ENCODE measurements at places on chromosomes 3 and 15. TPM values are rescaled to one million over a fixed set of nuclear protein-coding genes. Genes with fewer than 3 reads are reported as not detected.

Gene ZBTB47
- 48.9 TPM for total RNA-seq

Gene FEM1B
- 58.0 TPM for total RNA-seq

Gene EPHA3
- total RNA-seq, result 12.6 TPM

Gene GABRB3
- total RNA-seq, result 4.5 TPM

Gene OIP5
- 0.40 TPM for total RNA-seq

Gene COL8A1
- 114 TPM for total RNA-seq

Gene AHSG
- not detected for total RNA-seq

Gene CRTAP
- 245 TPM for total RNA-seq

Gene FES
- total RNA-seq, result 44.8 TPM

Gene ST8SIA2
- total RNA-seq, result not detected

Gene SLC2A2
- total RNA-seq, result not detected

Gene MCTP2
- 32.3 TPM for total RNA-seq

Gene DUSP7
- total RNA-seq, result 22.1 TPM

- peak; percentile 65 for DNase-seq
Observed at GRCh38 chr3:88219138-88219792, 69.5 kb downstream of the C3orf38 start.

GRCh38 chr3:171072432-171072831 is 45.9 kb upstream of the SLC2A2 start:
- DNase-seq, result no peak

DNA sequence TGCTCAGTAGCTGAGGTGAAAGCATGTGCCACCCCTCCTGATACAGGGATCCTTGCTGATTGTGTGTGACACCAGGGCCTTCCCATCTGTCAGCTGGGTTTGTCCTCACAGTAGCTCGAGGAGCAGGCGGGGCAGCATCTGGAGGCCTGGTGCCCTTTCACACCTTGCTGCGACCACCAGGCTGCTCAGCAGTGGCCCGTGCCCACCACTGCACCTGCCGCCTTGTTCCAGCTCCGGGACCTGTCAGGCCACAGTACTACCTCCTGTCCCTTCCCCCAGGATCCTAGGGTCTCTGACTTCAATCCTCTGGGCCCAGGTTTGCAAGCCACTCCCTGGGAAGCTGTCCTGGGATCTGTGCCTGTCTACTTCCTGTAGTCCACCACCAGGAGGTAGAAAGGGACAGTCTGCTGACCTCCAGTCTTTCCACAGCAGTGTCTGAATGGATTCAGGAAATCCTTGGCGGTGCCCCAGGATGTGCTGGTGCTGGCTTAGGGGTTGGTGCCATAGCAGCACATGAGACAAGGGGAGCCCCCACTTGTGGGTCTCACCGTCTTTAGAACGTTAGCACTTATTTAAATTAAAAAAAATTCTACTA is 27.5 kb downstream of the APBA2 start:
- DNase-seq, result peak; percentile 28

GRCh38 chr3:188171682-188172467 is 17.9 kb downstream of the LPP start:
- no peak for DNase-seq

DNA sequence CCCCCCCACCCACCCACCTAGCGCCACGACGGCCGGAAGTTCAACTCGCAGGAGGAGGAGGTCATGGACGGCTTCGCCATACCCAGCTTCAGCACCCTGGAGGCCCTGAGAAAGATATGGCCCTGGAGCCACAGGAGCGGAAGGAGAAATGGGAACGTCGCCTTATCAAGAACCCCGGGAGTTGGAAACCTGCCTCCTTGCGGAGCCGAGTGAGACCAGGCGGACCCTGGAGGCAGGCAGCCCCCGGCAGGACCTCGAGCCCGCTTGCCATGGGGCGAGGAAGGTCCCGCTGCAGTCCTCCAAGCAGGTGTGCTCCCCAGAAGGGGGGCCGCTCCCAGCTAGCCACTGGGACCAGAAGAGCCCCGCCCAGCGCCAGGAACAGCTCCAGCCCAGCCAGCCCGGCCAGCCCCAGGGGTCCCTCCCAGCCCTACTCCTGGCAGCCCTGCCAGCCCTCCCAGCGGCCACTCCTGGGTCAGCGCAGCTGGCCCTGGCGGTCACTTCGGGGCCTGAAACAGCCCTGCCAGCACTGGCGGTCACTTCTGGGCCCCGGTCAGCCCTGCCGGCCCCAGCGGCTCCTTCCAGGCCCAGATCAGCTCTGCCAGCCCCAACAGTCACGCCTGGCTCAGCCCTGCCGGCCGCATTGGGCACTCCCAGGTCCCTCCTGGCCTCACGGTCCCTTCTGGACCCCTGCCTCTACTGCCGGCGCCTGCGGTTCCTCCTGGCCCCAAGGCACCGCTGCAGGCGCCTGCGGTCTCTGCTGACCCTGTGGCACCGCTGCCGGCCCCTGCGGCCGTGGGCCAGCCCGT is 10.3 kb upstream of the ROPN1B start:
- DNase-seq, result no peak

DNA sequence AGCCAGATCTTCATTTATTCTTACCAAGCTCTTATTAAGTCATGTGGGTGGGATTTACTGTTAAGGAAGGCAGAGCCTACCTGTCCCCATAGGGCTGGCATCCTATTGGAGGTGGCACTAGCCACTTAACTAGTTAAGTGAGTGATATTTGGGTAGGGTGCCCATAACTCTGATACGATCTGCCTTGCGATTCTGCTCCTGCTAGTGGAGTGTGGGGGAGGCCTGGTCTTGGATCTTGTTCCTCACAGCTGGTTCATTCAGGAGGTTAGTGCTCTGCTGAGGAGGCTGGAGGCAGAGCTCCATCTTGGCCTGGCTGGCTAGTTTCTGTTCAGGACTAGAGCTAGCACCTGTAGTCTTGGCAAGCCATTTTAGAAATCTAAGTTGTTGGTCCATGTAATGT is 9.3 kb downstream of the BAHD1 start:
- no peak for DNase-seq

GRCh38 chr3:143192193-143192592 is 72.6 kb downstream of the CHST2 start:
- no peak for DNase-seq

- no peak for DNase-seq
Observed at GRCh38 chr3:9695746-9696145, 7.9 kb upstream of the CPNE9 start.

DNA sequence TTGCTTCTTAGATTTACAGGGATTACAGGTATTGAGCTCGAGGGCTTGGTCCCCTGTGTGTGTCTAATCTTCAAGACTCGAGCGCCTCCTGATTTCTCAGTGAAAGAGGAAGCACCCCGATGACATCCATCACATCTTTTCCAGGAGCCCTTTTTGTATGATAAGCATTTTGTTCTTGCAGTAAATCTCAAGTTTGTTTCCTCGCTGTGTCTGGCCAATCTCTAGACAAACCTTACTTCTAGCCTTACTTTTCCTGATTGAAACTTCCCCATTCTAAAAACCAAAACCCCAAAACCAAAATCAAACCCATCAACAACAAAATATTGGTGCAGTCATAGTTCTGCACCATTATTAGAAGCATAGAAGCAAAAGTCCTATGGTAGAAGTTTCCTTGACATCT is 286.0 kb downstream of the NFKBIZ start:
- no peak for DNase-seq

DNA sequence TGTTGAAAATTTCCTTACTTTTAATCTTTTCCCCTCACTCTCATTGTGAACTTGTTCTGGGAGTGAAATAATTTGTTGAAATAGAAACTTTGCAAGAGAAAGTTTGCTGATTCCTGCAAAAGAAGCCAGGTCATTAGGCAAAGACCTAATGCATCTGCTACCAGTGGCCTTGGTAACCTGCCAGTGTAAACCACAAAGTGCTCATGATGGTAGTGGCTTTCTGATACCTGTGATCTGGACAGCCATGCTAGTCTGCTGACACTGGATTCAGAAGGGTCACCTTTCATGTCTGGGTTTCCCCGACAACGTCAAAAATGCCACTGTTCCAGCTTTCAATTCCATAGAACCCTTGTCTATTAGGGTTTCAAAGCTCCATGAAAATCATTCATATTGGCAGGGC is 123.7 kb upstream of the MCTP2 start:
- no peak for DNase-seq

GRCh38 chr15:83491486-83491885 is 44.3 kb downstream of the SH3GL3 start:
- no peak for DNase-seq

GRCh38 chr15:90489514-90489913 is 40.2 kb upstream of the CRTC3 start:
- no peak for DNase-seq

- no peak for DNase-seq
Observed at GRCh38 chr3:12653747-12654146, 10.2 kb downstream of the RAF1 start.

DNA sequence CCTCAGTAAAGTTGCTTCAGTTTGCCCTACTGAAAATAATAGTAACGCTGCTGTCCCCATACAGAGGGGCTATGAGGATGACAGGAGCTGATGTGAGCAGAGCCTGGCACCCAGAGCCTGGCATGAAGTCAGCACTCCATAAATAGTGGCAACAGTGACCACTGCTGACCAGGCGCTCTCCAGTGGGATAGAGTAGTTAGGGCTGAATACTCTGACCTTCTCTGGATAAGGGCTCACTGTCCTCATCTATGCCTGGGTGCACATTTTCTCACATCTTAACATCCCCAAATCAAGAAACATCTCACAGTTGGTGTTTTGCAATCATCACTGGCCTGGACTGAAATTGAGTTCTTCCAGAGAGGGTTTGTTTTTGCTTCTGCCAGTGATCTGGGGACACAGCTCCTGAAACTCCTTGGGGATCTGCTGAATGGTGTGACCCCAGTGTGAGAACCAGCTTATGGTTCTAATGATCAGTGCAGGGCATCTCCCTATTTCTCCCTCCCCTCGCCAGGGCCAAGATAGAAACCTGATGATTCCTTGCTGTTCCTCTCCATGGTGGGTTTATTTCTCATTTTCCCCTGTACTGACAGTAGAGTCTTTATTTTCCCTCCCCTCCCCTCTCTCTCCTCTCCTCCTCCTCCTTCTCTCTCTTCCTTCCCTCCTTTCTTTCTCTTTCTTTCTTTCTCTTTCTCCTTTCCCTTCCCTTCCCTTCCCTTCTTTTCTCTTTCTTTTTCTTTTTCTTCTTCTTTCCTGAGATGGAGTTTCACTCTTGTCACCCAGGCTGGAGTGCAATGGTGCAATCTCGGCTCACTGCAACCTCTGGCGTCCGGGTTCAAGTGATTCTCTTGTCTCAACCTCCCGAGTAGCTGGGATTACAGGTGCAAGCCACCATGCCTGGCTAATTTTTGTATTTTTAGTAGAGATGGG is 3.5 kb upstream of the PCSK6 start:
- no peak for DNase-seq

GRCh38 chr15:90082140-90082715 is 20.0 kb downstream of the IDH2 start:
- DNase-seq, result no peak

DNA sequence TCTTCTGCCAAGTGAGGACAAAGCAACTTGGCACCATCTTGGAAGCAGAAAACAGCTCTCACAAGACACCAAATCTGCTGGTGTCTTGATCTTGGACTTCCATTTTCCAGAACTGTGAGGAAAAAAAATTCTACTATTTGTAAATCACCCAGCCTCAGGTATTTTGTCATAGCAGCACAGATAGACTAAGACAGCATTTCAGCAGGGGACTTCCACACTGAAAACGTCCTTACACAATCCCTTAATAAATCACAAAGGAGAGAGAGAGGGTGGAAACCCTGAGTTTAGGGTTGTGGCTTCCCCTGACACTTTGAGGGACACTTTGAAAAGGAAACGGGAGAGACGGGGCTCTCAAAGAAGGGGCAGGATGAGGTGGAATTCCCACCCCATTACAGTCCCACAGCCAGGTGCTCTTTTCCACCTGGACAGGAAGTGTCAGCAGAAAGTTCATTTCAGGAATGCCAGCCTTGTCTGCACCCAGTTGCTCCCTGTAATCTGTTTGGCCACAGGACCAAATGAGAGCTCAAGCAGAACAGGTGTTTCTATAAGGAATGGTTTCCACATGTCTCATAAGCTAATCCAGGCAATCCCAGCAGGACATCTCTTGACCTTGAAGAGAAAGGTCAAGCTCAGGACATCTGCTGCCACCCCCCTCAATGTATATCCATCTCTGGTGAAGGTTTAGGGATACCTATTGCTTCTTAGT is 51.3 kb downstream of the MYLK start:
- DNase-seq, result no peak

GRCh38 chr3:39062180-39062579 is 10.4 kb downstream of the WDR48 start:
- DNase-seq, result no peak

Data from sciatic nerve (tissue), 2 donors.